ENCODE measurements at places on chromosomes 12 and 14.

- no peak for DNase-seq
Measured at GRCh38 chr14:96201157-96201556, 3.5 kb upstream of the BDKRB2 start.

DNA sequence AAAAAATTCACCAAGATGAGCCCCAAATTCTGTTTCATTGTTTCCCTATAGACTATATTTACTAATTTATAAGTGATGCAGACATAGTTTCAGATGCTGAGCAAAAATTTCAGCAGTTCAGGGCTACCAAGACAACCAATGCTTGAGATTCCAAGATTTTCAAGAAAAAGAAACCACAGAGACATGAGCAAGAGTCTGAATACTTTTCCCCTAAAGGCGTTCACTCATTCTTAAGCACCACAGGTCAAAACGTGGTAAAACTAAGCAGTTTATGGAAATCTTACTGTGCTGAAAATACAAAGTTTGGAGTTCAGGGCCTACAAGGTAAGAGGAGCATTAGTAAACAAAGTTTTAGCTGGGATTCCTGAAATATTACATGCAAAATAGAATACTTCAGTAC, 221.2 kb downstream of the KCNH5 start:
- no peak for DNase-seq

- DNase-seq: no peak
Measured at GRCh38 chr12:104585448-104586055, 128.8 kb downstream of the CHST11 start.

GRCh38 chr14:90114554-90114953, 52.8 kb downstream of the KCNK13 start:
- no peak for DNase-seq

- DNase-seq: no peak
Measured at GRCh38 chr14:21997300-21997699, 323.7 kb upstream of the OR4E1 start.

GRCh38 chr14:24695265-24696241, 61.6 kb upstream of the GZMB start:
- DNase-seq: no peak

DNA sequence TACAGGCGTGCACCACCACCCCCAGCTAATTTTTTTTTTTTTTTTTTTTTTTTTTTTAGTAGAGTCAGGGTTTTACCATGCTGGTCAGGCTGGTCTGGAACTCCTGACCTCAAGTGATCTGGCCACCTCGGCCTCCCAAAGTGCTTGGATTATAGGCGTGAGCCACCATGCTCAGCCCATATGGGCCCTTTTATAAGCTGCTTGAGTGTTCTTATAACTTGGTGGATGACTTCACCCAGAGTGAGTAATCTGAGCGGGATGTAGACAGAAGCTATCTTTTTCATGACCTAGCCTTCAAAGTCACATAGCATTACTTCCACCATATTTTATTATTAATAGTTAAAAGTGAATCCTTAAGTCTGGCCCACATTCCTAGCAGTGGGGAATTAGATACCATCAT, 16.4 kb downstream of the BBOF1 start:
- DNase-seq: peak; percentile 23

DNA sequence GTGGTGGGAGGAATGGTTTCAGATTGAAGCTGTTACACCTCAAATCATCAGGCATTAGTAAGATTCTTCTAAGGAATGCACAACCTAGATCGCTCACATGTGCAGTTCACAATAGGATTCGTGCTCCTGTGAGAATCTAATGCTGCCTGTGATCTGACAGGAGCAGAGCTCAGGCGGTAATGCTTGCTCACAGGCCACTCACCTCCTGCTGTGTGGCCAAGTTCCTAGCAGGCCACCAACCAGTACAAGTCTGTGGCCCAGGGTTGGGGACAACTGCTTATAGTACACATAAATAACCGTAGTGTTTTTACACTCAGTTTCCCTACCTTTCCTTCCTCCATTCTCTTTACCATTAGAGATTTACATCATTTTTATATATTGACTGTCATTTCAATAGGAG, 121.4 kb downstream of the SLCO1B3 start:
- no peak for DNase-seq

GRCh38 chr12:54232790-54233189, 44.0 kb upstream of the SMUG1 start:
- DNase-seq: peak; percentile 79

- no peak for DNase-seq
Measured at GRCh38 chr14:92443741-92444140, 69.8 kb upstream of the RIN3 start.

DNA sequence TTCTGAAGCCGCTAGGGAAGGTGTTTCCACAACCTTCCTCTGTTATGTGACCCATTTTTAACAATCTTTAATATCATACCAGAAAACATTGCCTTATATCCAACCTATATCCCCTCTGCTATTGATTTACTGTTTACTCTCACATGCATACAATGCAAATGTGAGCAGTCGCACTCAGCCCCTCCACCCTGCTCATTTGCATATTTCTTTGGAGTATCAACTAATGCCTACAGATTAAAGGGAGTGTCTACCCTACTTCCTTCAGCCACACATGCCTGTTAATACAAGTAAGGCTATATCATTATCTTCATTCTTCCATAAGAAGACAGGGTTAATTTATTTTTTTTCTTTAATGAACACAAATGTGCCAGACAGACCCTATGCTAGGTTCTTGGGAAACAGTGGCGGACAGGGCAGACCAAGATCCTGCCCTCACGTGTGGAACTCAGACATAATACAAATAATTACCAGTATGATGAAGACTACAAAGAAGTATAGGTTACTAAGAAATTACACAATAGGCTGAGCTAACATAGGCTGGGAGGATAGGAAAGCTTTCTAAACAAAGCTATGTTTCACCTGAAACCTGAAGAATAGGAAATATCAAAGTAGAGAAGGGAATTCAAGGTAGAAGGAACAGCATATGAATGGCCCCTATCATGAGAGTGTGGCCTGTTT, 107.3 kb upstream of the MDM1 start:
- no peak for DNase-seq

DNA sequence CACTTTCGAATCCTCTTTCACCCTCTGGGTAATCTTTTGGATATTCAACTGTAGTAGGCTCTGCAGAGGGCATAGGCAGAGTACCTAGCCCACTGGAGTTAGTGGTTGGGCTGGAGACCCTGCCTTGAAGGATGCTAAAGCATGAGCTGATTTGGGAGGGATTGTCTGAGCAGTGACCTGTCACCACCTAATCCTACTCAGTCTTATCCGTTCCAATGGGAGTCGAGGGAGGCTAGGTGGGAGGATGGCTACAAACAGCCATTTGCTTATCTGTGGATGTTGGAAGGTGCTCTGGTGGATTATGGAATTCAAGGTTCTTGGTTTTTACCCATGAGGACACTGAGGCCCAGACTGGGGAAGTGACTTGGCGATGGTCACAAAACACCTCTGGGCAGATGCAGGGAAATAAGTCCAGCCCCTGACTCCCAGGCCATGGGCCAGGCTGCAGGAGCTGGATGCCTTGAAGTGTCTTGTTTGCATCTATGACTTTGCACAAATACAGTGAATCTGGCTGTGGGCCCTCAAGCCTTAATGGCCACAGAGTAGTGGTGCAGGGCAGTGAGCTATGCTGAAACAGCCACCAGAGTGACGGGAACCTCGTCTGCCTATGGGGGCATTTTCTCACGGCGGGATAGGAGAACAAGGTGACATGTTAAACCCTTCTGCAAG, 3.7 kb downstream of the KMT5A start:
- DNase-seq: no peak

- DNase-seq: no peak
Measured at GRCh38 chr14:101560534-101561113, 671 bp upstream of the DIO3 start.

- DNase-seq: no peak
Measured at GRCh38 chr14:92398888-92399636, 76.1 kb downstream of the SLC24A4 start.
